H9 (cell line): ENCODE measurements at places on chromosomes 12 and 14. TPM values are rescaled to one million over a fixed set of nuclear protein-coding genes. Genes with fewer than 3 reads are reported as not detected.

- no peak for DNase-seq
These were observed 67.2 kb downstream of the TESC start for GRCh38 chr12:117031843-117032592.

Gene KRT78
- total RNA-seq: not detected in 2 replicates

DNA sequence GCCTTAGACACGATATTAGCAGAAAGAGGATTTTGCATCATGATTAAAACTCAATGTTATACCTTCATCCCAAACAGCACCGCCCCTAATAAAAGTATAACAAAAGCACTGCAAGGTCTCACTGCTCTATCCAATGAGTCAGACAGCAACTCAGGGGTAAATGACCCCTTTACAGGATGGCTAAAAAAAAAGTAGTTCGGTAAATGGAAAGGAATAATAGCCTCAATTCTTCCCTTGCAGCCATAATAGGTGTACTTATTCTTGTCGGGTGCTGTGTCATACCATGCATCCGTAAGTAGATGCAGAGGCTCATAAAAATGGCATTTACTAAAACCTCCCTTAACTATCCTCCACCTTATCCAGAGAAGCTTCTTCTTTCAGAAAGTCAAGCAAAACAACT lies 53.9 kb upstream of the AP4S1 start:
- no peak for DNase-seq

Gene KRT6C
- total RNA-seq: not detected in 2 replicates

DNA sequence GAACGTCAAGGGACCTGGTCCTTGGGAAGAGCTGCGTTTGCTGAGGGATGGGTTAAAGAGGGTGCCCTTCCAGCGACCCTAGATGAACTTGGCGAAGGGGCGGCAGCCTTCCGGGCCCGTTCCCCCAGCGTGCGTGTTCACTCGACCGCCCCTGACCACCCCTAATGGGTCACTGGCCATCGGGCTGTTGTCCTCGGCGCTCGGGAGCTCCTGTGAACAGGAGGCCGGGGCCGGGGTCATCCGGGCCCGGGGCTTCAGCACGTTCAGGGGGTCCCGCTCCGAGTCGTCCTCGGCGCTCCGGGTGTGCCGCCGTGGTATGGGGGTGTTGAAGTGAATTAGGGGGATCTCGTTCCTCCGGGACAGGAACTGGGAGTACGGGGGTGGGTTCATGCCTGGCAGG lies 9.2 kb downstream of the FGF23 start:
- no peak for DNase-seq

DNA sequence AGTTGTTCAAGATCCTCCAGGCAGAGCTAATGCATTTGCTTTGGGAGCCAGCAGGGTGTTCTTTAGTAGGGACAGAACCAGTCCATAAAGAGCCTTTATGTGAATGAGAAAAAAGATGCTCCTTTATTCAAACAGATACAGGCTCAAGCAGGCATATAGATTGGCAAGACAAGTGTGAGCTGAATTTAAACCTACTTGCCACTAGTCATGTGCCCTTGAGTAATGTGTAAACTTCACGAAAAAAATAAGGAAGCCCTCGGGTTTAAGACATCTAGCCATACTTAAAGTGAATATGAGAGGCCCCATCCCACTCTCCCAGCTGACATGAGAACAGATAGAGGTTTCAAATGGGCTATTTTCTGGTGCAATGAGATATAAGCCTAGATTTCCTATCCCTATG lies 43.1 kb upstream of the STRAP start:
- no peak for DNase-seq

DNA sequence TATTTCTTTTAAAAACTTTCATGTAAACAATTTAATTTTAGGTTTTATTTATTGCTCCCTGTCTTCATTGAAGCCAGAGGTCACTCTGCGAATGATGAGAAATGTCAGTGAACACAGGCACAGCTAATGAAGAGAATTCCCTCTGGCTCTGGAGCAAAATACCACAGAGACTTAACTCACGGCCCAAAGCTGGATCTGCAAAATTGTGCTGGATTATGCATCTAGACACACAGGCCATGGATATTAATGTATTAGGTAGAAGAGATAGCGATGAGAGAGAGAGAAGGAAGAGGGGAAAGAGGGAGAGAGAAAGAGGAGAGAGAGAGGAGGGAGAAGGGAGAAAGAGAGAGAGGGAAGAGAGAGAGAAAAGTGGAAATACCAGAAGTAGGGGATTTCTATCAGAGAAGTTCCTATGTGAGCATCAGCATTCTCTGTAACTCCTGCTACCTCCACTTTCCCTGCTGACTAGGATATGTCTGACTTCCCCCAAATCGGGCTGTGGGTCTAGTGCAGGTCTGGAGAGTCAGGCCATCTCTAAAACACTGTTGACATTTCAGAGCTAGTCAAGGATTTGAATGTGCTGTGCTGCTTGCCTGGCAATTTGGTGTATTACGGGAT lies 3.7 kb downstream of the ARHGDIB start:
- no peak for DNase-seq

GRCh38 chr12:43177276-43177675 lies 374.7 kb downstream of the ADAMTS20 start:
- DNase-seq: no peak

- no peak for DNase-seq
These were observed 127.3 kb downstream of the EFCAB11 start for GRCh38 chr14:89827265-89827664.

Gene TMTC1
- total RNA-seq: 16.1 TPM in 2 replicates

DNA sequence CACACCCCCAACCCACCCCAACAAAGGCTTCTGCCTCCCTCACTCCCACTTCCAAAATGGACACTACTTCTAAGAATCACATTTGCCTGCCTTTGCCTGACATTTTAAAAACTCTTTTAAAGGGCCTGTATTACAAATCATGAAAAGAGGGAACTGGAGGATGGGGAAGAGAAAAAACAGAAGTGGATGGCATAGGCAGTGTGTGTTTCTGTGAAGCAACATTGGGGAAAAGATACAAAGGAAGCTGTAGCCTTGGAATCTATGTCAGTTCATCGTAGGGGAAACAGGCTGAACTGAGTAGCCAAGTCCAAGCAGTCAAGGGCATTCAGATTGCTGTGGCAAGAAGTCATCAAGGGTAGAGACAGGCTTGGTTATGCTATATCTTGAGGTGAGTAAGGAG lies 273.9 kb downstream of the BTG1 start:
- no peak for DNase-seq

- no peak for DNase-seq
These were observed 24.2 kb downstream of the CRACR2A start for GRCh38 chr12:3728686-3729085.

DNA sequence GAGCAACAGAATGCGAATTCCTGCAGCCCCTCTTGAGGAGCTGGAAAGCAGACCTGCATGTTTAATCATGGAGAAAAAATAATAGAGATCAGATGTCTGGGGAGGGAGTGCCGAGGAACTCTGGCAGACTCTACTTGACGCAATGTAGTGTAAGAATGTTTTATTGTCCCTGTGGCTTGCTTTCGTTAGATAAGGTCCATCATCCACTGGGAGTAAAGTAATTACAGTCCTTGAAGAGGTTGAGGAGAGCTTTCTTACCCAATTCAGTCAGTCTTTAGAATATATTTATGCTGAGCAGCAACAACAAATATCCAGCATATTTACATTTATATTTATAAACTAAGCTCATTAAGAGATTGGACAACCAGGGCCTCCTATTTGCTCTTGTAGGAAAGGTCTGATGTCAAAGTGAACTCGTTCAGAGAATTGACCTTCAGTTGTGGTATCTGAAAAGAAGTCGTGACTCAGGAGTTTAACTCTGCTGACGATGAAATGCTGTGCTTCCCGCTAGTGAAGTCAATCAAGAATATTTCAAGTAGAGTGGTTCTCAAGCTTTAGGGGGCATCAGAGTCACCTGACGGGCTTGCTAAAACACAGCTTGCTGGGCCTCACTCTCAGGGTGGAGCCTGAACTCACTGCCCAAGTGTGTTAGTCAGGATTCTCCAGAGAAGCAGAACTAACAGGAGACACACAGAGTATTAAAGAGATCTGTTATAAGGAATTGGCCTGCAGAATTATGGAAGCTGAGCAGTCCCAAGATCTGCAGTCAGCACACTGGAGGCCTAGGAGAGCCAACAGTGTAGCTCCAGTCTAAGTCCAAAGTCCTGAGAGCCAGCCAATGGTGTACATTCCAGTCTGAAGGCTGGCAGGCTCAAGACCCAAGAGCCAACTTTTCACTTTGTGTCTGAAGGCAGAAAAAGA lies 139.3 kb upstream of the LMNTD1 start:
- no peak for DNase-seq
